ENCODE measurements at places on chromosomes 7 and 10. TPM values are rescaled to one million over a fixed set of nuclear protein-coding genes. Genes with fewer than 3 reads are reported as not detected.

ICA1 gene
- 37.6 TPM for total RNA-seq

PVRIG gene
- not detected for total RNA-seq

TUBAL3 gene
- not detected for total RNA-seq

SCART1 gene
- 0.26 TPM for total RNA-seq

STEAP1B gene
- total RNA-seq = 10.9 TPM

MSMB gene
- total RNA-seq = not detected

UMAD1 gene
- total RNA-seq = 3.7 TPM

MMD2 gene
- total RNA-seq = not detected

TMEM270 gene
- total RNA-seq = not detected

AIFM2 gene
- total RNA-seq = 1.5 TPM

MOGAT3 gene
- total RNA-seq = not detected

HKDC1 gene
- total RNA-seq = 0.13 TPM

MUC3A gene
- total RNA-seq = 0.13 TPM

GDF2 gene
- not detected for total RNA-seq

ZNF503 gene
- 1.4 TPM for total RNA-seq

GRCh38 chr10:88987243-88987725 lies 3.3 kb upstream of the FAS start:
- no peak for DNase-seq

GRCh38 chr7:91570560-91570959 lies 306.3 kb downstream of the FZD1 start:
- DNase-seq = no peak

GRCh38 chr10:97427571-97428179 lies 1.7 kb downstream of the PGAM1 start:
- no peak for DNase-seq

DNA sequence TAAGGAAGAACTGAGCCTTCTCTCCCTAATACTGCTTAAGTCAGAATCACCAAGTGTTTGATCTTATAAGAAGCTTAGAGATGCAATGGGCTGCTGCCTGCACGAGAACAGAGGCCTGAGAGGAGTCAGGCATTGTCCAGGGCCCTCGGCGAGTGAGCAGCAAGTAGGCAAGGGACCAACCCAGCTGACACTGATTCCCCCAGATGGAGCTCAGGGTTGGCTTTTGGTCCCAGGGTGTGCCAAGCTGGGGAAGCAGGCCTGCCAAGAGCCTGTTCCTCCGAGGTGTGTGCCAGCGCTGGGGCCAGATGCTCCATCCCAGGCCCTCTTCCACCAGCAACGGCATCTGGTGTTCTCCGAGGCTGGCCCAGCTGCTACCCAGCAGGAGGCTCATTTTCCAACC lies 222.0 kb upstream of the ZMIZ1 start:
- DNase-seq = no peak

DNA sequence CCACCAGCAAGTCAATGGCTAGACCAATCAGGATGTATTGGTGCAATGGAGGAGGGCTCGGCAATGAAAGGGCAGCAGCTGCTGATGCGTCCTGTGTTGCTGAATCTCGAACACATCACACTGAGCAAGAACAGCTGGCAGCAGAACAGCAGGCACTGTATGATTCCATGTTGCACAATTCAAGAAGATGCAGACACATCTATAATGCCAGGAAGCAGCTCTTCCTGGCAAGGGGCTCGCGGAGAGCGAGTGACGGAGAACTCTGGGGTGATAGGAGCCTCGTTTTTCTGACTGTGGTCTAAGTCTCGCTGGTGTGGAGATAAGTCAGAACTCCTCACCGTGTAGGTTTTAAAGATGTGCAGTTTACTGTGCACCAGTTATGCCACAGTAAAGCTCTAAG lies 24.8 kb upstream of the PFKP start:
- no peak for DNase-seq

DNA sequence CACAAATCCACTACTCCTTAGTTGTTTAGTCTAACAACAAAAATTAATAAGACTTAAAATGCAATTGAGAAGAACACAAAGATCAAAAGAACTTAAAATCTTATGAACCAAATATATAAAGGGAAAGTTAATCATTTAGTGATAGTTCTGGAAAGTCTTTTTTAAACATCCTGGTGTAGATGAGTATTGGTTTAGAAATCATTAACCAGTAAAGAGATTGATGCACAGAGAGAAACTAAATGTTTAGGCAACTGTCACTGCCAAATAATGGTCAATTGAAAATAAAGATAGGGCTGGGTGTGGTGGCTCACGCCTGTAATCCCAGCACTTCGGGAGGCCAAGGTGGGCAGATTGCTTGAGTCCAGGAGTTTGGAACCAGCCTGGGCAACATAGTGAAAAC lies 44.9 kb downstream of the SP8 start:
- no peak for DNase-seq

DNA sequence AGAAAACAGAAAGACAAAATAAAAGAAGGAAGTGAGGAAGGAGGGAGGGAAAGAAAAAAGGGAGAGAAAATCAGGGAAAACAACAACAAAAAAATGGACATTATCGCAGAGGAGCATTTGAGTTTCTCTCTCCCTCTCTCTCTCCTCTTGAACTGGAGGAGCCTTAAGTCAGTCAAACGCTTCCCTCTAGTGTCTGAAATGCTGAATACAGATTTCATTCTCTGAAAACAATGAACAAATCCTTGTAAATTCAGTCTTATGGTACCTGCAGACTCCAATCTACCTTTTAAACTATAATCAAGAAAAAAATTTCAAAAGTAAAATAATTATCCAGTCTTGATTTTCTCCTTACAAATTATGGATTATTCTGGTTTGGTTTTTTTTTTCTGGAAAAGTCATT lies 89.2 kb upstream of the PFKP start:
- DNase-seq = peak; percentile 11

DNA sequence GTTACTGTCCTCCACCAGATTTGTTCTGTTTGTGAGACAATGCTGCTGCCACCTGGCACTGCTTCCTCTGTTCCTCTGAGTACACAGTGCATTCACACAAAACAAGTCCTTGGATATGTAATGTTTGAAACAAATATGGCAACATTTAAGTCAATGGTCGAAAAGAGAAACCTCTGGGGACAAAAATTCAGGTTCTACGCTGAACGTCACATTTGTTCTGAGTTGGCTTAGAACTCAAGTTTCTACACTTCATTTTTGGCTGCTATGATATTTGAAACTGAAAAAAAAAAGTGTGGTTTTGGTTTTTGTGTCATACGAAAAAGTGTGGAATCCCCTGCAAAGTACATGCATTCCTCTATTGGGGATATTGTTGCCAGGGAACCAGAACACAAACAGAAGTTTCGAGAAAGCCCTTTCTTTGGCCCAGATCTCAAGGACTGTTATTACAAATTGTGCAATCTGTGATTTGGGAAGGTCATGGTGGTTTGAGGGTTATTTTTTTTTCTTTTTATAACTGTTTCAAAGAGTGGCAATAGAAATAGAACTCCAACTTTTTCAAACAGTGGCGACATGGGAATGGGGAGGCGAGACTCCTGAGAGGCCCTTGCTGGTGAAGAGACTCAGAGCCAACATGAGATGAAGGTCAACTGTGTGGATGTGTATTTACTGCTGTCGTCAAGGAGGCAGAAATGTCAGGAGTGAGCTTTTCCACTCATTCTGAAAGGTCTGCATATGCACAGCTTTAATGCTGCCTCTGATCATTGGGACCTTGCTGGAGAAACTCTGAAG lies 127.5 kb downstream of the CUBN start:
- peak; percentile 60 for DNase-seq

DNA sequence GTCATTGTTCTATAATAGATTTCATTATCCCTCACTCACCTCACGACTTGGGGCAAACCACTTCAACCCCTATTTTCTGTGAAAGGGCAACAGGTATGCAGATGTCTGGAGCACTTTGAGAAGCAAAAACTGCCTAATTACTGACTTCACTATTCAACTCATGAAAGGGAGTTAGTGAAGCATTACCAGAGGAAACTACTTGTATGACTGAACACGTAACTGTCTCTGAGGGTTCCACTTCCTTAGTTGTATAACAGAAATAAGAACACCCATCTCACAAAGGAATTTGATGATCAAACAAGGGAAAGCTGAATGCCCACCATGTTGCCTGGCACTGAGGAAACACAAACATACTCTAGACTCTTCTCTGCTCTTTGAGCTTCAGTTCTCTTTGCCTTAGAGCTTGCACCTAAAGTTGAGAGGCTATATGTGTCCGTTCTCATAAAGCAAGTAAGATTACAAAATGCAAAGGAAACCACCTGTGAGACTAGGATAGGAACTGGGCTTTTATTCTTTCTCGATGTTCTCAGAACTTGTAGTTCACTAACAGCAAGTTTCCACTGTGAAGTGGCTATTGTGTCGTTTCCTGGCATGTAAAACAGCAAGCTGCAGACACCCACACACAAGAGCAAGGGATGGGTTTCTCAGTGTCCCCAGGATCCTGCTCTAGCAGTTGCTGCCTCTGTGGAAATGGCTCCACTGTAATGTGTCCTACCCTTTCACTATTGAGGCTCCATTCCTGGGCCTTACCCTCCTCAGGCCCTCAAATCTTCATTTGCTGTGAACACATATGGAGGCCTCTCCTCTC lies 2.6 kb downstream of the TMEM243 start:
- peak; percentile 25 for DNase-seq

GRCh38 chr7:24456526-24457218 lies 116.6 kb upstream of the PALS2 start:
- no peak for DNase-seq

DNA sequence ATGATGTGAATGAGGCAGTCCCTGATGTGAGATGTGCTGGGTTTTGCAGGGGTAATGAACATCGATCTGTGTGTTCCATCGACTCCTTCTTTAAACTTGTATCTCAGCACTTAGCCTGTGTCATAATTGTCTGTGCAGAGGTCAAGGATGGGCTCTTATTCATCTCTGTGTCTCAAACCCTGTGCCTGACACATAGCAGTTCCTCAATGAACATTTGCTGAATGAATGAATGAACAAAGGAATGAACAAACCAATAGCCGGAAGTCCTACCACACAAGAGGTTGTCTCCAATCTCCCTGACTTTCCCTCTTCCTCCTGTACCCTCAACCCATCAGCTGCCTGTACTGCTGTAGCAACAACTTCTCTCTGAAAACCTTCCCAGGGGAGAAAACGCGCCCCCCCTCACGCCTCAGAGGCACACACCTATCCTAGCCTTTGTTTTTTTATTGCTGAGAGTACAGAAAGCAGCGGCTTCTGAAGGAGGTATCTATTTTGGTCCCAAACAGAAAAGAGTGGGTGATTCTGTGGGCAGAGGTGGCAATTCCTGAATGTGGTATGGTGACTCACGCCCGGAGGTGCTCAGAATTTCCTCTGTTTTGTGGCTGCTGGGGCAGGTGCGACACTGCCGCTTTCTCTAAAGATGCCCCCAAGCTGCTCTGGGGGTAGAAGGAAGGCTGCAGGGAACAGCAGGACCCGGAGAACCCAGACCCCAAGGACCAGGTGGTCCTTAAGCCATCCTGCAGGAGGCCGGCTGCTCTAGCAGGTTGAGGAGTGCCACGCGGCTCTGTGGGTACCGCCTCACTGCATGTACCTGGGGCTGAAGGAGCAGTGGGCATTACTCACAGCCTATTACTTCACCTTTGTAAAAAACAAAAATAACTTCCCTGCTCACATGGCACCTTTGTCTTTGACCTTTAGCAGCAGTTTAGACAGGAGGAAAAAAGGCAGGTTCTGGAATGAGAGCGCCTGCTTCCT lies 9.6 kb downstream of the IL2RA start:
- DNase-seq = no peak

- DNase-seq = no peak
These were observed 49.6 kb downstream of the ASB13 start for GRCh38 chr10:5616836-5617235.

GRCh38 chr7:5396542-5396941 lies 27.1 kb downstream of the TNRC18 start:
- peak; percentile 26 for DNase-seq

GRCh38 chr10:34584164-34584563 lies 230.9 kb downstream of the PARD3 start:
- DNase-seq = no peak

GRCh38 chr10:46548498-46549090 lies 7.9 kb downstream of the GPRIN2 start:
- DNase-seq = no peak

- DNase-seq = no peak
These were observed 130.0 kb downstream of the ICA1 start for GRCh38 chr7:8131694-8132605.

GRCh38 chr10:2619472-2619871 lies 447.9 kb upstream of the PFKP start:
- DNase-seq = no peak

DNA sequence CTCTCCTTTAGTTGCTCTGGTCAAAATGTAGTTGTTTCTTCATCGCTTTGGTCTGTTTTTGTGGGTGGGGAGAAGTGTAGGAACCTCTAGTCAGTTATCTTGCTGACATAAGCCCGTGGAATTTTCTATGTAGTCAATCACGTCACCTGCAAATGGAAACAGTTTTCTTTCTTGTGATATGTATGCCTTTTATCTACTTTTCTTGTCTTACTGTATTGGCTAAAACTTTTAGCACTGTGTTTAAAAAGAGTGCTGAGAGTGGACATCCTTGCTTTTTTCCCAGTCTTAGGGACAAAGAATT lies 42.3 kb downstream of the AKR1E2 start:
- no peak for DNase-seq

DNA sequence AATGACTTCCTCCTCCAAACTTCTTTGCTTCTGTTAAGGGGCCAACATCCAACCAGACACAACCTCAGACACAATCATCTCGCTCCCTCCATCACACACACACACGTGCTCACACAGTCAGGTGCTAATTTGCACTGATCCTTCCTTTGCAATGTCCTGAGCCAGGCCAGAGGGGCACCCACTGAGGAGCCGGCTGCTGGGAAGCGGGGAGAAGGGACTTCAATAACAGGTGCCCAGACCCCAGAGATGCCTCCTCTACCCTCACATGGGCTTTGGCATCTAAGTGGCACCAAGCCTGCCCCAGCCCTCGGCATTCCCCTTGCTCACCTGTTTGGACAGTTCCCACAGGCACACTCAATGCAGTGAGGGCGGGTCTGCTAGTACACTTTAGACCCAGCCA lies 34.2 kb upstream of the SVOPL start:
- DNase-seq = no peak

DNA sequence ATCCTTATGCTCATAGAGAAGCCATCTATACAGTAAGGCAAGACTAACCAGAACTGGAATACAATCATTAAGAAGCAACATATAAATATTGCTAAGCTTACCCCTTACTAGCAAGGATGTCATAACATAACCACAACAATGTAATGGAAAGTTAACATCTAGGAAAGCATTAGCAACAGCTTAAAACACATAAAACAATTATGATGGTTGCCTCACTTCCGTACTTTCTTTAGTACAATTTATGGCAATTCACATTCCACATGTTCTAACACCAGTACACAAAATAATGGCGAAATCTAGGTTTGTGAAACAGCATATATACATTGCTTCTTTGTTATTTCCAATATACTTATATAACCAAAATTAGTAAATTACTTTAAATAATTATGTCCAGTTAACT lies 195.0 kb downstream of the AHR start:
- no peak for DNase-seq

- no peak for DNase-seq
These were observed 271.9 kb upstream of the DGKB start for GRCh38 chr7:15174485-15174884.

DNA sequence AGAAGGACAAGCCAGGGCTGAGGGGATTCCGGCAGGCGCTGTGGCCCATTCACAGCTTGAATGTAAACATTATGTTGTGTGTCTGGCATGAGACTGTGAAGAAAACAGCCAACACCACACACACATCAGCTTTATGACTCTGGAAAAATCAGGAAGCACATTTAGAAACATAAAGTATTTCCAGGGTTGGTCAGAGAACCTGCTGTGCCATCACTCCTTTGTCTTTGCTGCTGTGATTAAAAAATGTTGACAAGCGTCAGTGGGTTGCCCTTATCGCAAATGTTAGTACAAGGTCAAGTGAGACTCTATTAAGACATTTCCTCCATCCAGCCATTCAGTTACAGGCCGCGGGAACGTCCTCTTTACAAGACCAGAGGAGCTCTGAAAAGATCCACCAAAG lies 95.4 kb downstream of the TAX1BP1 start:
- DNase-seq = peak; percentile 69

Measured in dermis microvascular lymphatic vessel endothelial cell (primary cell).